A549 treated with DMSO at 1 μM for 4 hours (cell line): ENCODE measurements at places on chromosomes 12 and 14. TPM values are rescaled to one million over a fixed set of nuclear protein-coding genes. Genes with fewer than 3 reads are reported as not detected.

CYP46A1 gene
- total RNA-seq, result 0.10 to 0.38 TPM (median 0.15 TPM) in 5 replicates

C1QL4 gene
- 4.4 to 6.0 TPM (median 4.8 TPM) in 5 replicates for total RNA-seq

SYNDIG1L gene
- total RNA-seq, result not detected in 5 replicates

C14orf39 gene
- not detected in 5 replicates for total RNA-seq

GNS gene
- total RNA-seq, result 52.3 to 65.5 TPM (median 59.4 TPM) in 5 replicates

KRT82 gene
- total RNA-seq, result not detected in 5 replicates

TPH2 gene
- not detected in 5 replicates for total RNA-seq

ERP29 gene
- 120 to 132 TPM (median 126 TPM) in 5 replicates for total RNA-seq

VDR gene
- total RNA-seq, result 3.5 to 4.6 TPM (median 3.7 TPM) in 5 replicates
